ENCODE measurements at places on chromosomes 4 and X.

DNA sequence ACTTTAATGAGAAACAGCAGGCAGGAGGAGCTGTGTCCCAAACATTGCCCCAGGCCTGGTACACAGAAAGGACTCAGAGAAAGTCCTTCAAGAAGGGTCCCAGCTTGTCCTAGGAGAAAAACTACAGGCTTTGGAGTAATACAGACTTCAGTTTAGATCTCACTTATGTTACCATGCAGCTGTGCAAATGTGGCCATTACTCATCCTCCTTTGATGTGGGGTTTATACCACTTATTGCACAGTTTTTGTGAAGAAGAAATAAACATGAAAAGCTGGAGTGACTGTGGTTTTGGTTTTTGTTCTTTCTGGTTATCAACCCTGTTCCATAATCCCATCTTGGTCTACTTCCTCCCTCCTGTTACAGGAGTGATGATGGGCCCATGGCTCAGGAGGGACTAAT is 8.1 kb upstream of the CYTL1 start:
- DNase-seq, result no peak

- no peak for DNase-seq
Observed at GRCh38 chr4:83371936-83372335, 37.3 kb upstream of the HPSE start.

DNA sequence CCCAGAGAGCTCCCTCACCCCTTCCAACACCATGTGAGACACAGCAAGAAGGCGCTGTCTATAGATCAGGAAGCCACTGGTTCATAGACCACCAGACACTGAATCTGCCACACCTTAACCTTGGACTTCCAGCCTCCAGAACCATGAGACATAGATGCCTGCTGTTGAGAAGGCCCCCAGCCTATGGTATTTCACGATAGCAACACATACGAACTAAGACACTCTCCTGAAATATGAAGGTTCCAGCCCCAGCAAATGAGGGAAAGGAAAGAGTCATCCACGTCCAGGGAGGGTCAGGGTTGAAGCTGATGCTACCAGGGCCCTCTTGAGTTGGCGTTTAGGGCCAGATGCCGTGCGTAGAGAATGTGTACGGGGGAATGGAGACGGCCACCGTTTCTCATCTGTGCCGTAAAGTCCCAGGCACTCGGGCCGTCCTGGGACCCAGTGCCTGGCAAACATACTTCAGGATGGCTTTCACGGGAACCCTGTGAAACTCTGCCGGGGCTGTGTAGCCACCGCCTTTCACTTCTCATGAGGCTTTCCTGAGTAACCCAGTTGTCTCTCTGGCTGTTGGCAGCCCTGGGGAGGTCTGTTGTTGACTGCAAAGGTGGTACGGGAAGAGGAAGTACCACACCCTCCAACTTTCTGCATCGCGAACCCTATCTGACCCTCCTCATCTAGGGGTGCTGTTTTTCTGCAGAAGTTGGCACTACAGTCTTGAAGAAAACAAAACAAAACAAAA is 17.7 kb upstream of the P2RY8 start:
- DNase-seq, result no peak

GRCh38 chr4:130576218-130576617 is 1480.3 kb downstream of the C4orf33 start:
- no peak for DNase-seq

- DNase-seq, result no peak
Observed at GRCh38 chrX:11704725-11705495, 39.2 kb upstream of the ARHGAP6 start.

DNA sequence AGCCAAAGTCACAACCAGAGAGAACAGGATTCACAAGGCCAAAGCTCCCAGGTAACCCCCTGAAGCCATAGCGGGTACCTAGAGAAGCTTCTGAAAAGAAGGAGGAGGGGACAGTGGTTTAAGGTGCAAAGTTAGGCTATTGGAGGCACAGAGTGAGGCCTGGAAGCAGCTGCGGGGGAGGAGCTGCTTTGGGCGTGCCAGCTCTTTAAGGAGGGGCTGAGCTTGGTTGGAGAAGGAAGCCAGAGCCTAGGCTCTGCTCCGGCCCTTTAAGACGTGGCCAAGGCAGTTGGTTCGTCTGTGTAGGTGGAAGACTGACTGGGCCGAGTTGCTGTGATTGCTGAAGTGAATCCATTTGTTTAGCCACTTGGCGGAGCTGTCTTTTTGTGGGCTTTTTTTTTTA is 1.5 kb downstream of the KLF8 start:
- DNase-seq, result no peak

GRCh38 chrX:150680974-150681373 is 12.2 kb upstream of the MTMR1 start:
- peak; percentile 25 for DNase-seq

- DNase-seq, result no peak
Observed at GRCh38 chrX:13007519-13008188, 32.7 kb downstream of the TMSB4X start.

DNA sequence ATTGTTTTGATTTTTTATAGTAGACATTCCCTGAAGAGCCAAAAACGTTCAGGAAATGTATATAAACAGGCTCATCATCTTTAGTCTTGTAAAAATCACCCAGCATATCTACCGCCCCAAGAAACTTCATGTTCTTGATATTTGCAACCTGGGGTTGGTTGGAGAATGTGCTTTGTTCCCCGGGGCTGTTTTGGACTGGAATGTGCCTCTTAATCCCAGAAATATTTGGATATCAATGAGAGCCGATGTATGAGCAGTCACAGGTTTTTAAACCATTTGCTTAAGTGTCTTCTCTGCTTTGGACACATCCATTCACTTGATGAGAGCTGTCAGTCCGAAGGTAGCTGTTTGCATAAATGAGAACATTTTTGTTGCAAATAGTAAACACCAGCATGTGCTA is 449.7 kb downstream of the PCDH7 start:
- no peak for DNase-seq

DNA sequence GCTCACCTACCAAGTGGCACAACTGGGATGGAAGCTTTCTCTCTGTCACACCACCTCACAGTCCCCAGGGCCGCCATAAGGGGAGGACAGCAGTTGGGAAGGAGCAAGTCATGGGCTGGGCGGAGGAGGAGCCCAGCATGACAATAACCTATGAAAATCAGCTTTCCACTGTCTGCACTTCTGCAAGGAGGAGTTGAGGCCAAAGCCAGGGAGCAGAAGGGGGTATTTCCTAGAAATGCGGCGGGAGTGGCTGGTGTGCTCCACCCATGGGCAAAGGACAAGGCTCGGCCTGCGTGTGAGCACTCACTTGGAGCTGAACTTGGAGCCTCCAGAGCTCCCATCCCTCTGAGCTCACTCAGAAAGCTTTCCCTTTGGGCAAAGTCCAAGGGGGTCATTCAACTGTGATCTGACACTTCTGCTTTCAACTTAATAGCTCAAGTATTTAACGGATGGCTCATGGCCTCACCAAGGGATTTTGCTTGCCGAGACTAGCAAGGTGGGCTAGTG is 18.5 kb downstream of the APLN start:
- DNase-seq, result no peak

GRCh38 chr4:165175879-165176278 is 31.5 kb upstream of the KLHL2 start:
- no peak for DNase-seq

GRCh38 chr4:7153711-7154110 is 38.6 kb upstream of the SORCS2 start:
- DNase-seq, result no peak

DNA sequence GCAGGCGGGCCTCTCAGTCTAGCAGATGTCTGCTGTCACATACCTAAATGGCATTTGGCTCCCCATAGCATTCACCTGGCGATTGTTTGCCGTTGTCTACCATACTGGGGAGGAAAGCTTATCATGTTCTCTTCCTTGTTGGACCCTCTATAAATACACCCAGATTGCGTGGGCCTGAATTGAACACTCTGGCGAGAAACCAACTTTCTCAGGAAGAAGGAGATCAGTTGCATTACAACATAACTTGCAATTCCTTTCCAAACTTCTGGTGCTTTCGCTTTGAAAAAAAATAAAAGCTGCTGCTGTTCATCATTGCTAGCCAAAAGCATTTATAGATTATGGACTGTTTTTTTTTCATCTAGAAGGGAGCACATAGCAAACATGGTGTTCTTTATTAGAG is 230.0 kb upstream of the GPC4 start:
- DNase-seq, result no peak

- DNase-seq, result no peak
Observed at GRCh38 chrX:97372001-97372766, 488.5 kb downstream of the RPA4 start.

DNA sequence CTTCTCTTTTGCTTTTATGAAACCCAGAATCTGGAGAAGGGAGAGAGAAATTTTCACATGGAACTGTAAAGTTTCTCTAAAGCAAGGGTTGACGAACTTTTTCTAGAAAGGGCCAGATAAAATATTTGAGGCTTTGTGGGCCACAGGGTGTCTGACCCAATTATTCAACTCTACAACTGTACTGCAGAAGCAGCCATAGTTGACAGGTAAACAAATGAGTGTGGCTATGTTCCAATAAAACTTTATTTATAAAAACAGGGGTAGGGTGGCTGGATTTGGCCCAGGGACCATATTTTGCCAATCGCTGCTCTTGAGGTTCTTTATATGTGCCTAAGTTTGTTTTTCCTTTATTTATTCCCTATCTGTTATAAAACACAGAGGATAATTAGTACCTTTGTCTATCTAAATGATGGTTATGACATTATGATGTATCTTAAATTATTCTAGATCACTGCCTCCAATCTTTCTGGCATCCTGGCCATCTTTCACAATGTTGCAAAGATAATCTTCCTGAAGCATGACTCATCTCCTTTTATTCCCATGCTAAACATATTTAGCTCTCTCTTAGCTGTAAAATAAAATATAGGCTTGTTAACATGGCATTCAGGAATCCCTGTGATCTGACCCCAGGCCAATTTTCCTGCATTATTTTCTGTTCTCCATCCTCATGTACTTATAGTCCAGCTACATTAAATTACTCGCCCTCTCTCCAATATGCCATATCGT is 106.8 kb upstream of the CBLL2 start:
- DNase-seq, result no peak

DNA sequence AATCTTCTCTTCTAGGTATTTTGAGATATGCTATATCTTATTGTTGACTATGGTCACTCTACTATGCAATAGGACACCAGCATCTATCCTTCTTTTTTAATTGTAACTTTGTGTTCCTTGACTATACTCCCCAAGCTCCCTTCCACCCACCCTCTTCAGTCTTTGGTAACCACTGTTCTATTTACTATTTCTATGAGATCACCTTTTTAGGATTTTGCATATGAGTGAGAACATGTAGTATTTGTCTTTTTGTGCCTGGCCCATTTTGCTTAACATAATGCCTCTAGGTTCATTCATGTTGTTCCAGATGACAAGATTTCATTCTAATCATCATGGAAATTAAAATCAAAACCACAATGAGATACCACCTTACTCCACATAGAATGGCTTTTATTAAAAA is 63.3 kb upstream of the BANK1 start:
- no peak for DNase-seq

- no peak for DNase-seq
Observed at GRCh38 chr4:186761393-186761792, 37.7 kb upstream of the FAT1 start.

DNA sequence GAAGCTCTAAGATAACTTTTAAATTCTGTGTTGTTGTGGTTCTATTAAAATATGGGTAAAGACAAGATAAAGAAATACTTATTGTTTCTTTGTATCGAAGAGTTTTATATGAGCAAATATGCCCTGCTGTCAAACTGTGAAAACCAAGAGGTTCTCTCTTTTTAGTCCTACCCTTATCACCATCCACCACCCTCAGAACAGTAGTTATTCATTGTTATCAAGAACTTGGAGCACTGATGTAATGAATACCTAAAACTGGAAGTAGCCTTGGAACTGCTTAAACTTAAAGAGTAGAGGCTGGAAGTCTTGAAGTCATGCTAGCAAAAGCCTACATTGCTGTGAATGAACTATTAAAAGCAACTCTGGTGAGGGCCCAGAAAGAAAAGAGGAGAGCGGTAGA is 9.2 kb downstream of the PIR start:
- DNase-seq, result no peak

DNA sequence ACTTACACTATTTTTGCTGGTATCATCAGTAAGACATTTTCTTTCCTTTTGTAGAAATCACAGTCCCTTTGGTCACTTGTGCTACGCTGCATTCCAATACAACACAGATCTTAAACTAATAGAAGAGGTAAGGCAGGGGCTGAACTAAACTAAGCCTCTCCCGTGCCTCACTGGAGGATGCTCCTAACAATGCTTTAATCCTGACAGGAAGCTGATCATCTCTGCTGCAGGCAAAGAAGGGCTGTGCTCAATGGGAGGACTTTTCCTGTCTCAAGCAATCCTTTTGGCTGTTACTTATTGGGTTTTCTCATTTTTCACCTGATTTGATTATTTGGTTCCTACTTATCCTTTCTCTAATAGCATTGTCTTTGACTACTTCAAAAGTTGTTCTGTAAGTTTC is 583.1 kb downstream of the INPP4B start:
- no peak for DNase-seq

GRCh38 chr4:41095973-41096372 is 118.4 kb downstream of the APBB2 start:
- no peak for DNase-seq

DNA sequence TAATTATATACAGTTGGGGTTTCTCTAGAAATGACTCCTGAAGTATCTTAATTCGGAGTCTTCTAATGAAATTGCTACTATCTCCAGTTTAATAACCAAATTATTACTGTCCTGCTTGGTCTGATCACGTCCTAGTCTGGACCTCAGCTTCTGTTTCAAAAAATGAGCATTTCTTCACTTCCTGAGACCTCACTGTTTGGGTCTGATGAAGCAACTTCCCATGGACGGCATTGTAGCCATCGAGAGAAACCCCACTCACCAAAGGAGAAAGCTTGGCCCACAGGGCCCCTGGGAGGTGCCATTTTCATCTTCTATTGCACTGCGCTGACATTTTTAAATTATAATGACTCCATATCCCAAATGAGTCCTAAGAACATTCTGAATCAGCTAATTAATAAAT is 178.0 kb downstream of the MGST2 start:
- DNase-seq, result no peak

DNA sequence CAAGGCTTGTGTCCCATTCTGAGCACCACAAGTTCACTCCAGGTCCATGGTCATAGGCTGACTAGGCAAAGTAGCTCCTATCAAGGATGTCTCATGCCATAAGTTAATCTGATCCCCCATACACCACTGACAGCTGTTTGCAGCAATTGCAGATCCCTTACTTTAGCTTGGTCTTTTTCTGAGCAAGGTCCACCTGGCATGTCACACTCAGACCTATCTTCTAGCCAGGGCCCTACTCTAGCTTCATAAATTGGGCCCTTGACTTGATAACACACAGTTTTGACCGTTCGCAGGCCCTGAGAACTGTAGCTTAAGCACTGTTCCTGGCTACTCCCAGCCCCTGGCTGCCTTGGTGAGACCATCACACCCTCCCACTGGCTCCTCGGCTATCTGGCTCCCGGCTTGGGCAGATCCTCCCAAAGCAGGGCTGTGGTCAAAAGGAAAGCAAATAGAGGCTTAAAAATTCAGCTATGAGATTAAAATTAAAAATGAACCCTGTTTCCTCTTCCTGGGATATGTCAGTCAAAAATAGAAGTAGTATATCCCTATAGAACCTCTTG is 427.4 kb downstream of the RAB28 start:
- no peak for DNase-seq

GRCh38 chrX:16946361-16946964 is at the start of gene REPS2:
REPS2 (plus strand) TSS chrX:16946658; CDS start chrX:16946862, 204 bp downstream.
- peak; percentile 21 for DNase-seq
